Stomach (tissue), 19 donors: ENCODE measurements at places on chromosomes 11 and 22.

DNA sequence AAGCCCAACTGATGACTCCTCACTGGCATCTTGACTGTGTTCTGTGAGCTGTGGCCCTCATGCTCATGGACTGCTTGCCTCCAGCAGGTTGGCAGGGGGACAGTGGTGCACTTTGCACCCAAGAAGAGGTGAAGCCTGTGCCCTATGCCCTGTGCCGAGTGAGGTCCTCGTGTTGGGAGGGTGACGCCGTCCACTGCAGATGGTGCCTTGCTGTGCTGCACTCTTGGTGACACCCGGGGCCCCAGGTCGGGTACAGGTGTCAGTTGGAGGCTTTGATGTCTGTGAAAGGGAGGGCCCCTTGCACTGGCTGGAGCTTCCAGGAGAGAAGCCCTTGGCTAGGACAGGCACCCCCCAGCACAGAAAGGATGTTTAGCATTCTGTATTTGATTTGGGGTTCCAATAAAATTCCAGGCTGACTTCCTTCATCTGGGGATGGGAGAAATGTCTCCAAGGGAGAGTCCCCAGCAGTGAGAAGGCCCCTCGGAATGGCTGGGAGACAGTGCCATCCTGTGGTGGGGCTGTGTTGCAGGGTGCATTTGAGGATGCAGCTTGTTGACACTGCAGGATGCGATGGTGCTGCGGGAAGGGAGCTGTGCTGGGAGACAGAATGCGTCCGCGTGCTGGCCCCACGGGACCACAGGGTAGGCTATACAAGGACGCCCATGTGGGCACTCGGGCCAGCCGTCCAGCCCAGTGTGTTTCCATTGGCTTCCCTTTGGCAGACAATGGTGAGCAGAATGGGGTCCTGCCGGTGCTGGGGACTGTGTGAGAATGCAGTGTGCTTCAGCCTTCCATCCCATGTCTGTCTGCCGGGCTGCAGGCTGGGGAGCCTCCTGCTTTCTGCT is 2.5 kb upstream of the ZDHHC8 start:
- peak; percentile 37 for DNase-seq

GRCh38 chr11:80925321-80925720 is 1484.5 kb upstream of the TENM4 start:
- DNase-seq: no peak

DNA sequence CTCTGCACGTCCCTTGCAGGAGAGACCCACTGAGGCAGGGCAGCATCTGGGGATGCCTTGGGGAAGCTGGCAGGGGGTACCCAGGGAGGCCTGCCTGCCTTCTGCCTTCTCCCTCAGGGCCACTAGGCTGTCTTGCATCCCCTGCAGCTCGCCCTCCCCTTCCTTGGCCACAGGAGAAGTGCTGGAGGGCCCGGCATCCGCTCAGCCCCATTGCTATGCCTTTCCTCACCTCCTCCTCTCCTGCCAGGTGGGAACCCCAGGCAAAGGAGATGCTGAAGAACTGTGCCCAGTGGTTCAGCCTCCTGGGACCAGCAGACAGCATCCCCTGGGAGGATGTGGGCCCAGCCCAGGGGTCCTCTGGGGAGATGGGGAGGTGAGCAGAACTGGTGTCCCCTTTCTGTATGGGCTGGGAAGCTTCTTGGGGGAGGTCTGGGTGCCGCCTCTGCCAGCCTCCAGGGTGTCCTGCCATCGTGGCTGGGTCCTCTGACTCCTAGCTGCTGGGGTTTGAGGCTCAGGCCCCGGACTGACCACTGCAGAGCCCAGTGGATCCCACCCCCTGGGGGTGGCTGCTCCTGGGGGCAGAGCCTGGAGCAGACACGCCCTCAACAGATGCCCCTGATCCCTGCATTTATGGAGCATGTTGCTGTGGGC is 20.6 kb downstream of the MRGPRG start:
- DNase-seq: no peak

- DNase-seq: no peak
These were observed 313.5 kb downstream of the MIAT start for GRCh38 chr22:26970809-26971394.

GRCh38 chr11:68838572-68838964 is 3.1 kb downstream of the CPT1A start:
- no peak for DNase-seq

DNA sequence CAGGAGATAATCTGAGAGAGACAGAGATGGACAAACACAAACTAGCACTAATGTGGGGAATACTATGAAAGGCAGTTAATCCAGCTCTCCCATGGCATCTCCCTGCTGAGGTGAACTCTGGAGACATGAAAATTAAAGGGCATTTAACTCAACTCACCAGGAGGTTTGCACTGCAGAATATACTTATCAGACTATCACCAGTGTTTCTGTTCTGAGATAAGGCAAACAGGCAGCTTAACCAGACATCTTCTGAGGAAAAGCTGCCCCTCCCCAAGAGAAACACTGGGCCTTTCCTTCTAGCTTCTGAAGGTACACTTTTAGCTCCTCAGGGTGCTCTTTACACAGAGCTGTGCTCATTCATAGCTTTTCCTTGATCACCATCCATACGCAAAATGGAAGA is 85.5 kb downstream of the AMBRA1 start:
- no peak for DNase-seq

DNA sequence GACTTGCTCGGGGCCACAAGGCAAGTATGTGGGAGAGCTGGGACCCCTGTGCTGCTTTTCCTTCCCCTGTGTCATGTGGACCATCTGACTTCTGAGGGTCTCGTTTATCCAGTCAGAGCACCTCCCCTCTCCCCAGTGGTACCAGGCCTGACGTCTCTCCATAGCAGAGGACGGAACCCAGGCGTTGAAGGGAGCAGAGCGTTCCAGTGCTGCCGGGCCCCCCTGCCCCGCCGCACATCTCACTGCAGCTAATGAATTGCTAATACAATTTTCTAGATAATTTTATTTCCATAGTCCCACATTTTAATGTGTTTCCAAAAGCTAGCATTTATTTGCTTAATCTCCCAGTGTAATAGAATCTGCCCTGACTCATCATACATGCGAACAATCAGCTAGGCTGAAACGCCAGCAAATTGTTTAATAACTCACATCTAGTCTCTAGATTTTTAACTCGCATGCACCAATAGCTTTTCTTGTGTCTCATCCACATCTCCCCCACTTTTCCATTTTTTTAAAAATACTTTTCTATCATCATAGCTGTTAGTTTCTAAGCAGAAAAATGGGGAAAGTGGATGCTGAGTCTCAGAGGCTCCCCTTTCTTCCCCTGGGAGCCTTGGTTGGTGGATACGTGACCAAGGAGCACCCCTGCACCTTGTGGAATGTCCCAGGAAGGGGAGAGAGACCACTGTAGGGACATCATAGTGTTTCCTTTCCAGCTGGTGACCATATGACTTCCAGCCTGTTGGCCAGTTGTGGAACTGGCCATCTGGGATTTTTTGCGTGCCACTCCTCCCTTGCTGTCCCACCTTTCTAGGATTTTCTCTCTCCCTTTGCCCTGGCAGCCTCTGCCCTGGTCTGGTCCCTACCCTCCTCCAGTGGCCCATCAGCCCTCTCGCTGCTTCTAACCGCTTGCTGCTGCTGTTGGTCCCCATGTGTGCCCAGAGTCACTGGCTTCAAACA is 58.6 kb upstream of the NNMT start:
- no peak for DNase-seq

DNA sequence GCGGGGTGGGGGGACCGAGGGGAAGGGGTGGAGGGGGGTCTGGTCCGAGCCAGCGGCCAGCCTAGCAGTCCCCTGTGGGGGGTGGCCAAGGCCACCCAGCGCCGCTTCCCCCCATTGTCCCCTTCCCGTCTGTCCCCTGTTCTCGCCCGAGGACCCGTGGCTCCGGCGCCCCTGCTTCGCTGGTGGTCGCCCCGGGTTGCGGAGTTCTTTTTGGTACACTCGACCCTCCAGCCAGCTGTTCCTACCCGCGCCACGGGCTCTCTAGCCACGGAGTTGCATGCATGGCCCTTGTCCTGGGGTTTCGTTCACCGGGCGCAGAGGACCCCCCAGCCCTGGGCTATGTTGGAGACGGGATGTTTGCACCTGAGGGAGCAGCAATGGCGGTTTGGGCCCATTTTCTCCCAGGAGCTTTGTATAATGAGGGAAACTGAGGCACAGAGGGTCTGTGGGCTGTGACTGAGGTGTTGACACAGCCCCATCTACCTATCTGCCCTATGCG is 489 bp downstream of the RNF214 start:
- DNase-seq: peak; percentile 57

DNA sequence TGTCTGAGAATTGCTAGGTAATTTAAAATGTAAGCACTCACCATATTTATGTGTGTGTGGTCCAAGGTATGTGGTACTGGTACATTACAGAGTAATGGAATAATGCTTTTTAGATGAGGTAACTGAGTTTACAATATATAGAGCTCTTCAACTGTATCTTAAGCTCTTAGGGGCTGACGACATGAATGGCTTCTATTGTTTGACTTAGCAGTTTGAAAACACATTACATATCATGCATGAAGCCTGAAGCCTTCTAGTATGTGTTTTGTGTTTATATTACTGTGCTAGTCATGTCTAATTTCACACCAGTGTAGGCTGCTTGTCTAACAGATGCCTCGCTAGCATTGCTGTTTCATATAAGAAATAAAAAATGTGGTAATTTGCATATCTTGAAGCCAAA is 37.2 kb downstream of the GAS2 start:
- DNase-seq: no peak

- no peak for DNase-seq
These were observed 46.7 kb upstream of the INCENP start for GRCh38 chr11:62077132-62077531.

- no peak for DNase-seq
These were observed 77.4 kb upstream of the SHANK2 start for GRCh38 chr11:71329786-71330185.
